A673 (cell line): ENCODE measurements at places on chromosomes 7 and 10. TPM values are rescaled to one million over a fixed set of nuclear protein-coding genes. Genes with fewer than 3 reads are reported as not detected.

- DNase-seq: no peak
- H3K4me1 ChIP-seq: peaks cover 8% of the 10 kb centered on the region
- no peaks in the 10 kb centered on the region for H3K27me3 ChIP-seq
- H3K27ac ChIP-seq: no peak overlapping the region
- H3K36me3 ChIP-seq: no peaks in the 10 kb centered on the region
Observed at GRCh38 chr10:92846854-92847201, 1.5 kb upstream of the EXOC6 start.

GRCh38 chr7:107319724-107320228 is 150.1 kb upstream of the GPR22 start:
- no peak for DNase-seq
- H3K27me3 ChIP-seq: no peaks in the 10 kb centered on the region
- no peak overlapping the region for H3K4me3 ChIP-seq
- no peak overlapping the region for H3K27ac ChIP-seq

GRCh38 chr10:4343091-4343490 is 482.9 kb upstream of the AKR1E2 start:
- H3K36me3 ChIP-seq: no peaks in the 10 kb centered on the region
- H3K4me1 ChIP-seq: peaks cover 14% of the 10 kb centered on the region
- peak overlapping the region; percentile 51 for H3K27ac ChIP-seq
- no peak overlapping the region for H3K4me3 ChIP-seq
- H3K27me3 ChIP-seq: peaks cover 6% of the 10 kb centered on the region
- DNase-seq: peak; percentile 73

DNA sequence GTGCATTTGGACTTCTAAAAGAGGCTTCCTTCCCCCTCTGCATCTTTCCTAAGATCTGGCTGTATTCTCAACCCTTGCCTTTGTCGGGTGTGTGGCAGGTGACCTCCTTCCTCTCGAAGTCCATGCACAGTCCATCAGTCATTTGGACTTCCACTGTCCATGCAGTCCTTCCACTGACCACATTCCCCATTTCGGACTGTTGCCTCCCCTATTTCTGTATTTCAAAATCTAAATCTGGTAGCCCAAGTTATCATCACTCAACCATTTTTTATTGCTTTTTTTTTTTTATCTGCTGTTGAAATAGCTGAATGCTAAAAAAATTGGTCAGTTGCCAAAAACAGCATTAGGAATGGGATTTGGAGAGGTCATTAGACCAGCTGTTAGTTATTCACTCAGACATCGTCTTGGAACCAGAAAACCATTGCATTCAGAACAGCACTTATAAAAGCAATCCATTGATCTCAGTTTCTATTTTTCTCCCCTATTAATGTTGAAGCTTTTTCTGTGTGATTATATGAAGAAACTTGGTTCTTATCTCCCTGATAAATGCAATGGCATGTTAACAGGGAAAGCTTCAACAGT is 575.6 kb downstream of the KIF20B start:
- no peaks in the 10 kb centered on the region for H3K36me3 ChIP-seq
- no peak for DNase-seq
- no peak overlapping the region for H3K4me3 ChIP-seq
- H3K4me1 ChIP-seq: no peaks in the 10 kb centered on the region

The COL13A1 gene
- total RNA-seq: 2.0 and 3.0 TPM in 2 replicates

The HOGA1 gene
- not detected in 2 replicates for total RNA-seq

The SEMA3E gene
- not detected in 2 replicates for total RNA-seq

- peak overlapping the region; percentile 42 for H3K27ac ChIP-seq
- H3K4me3 ChIP-seq: peak overlapping the region; percentile 69
- H3K36me3 ChIP-seq: no peaks in the 10 kb centered on the region
- H3K4me1 ChIP-seq: peaks cover 5% of the 10 kb centered on the region
- DNase-seq: peak; percentile 49
Observed at GRCh38 chr10:115092555-115093285, 445 bp upstream of the ATRNL1 start.

GRCh38 chr7:132519936-132520335 is 56.3 kb downstream of the PLXNA4 start:
- no peak overlapping the region for H3K4me3 ChIP-seq
- no peaks in the 10 kb centered on the region for H3K27me3 ChIP-seq
- H3K36me3 ChIP-seq: no peaks in the 10 kb centered on the region
- peaks cover 13% of the 10 kb centered on the region for H3K4me1 ChIP-seq
- no peak overlapping the region for H3K27ac ChIP-seq
- no peak for DNase-seq

The ENKUR gene
- total RNA-seq: 0.17 TPM in 1 of 2 replicates, not detected in the other

The FGL2 gene
- not detected in 2 replicates for total RNA-seq

The TMEM236 gene
- 0.06 and 0.13 TPM in 2 replicates for total RNA-seq

The TAX1BP1 gene
- 54.0 and 59.7 TPM in 2 replicates for total RNA-seq
